ENCODE measurements at places on chromosomes 6 and 20.

- no peak for DNase-seq
These were observed 6.7 kb downstream of the SLC12A5 start for GRCh38 chr20:46035713-46036112.

GRCh38 chr6:153957394-153957793 lies 81.6 kb upstream of the OPRM1 start:
- DNase-seq: no peak

DNA sequence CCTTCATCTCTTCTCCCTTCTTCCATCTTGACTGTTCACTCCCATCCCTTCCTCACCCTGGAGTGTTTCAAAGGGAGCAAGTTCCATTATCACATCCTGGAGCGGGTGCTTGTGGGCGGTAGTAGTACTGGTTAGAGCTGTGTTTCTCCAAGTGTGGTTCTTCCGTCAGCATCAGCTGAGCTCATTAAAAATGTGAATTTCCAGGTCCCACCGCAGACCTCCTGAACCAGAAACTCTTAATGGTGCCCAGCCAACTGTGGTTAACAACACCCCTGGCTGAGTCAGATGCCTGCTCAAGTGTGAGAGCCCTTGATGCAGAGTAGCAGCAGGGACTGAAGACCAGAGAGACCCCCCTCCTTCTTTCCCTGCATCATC lies 24.4 kb downstream of the ANGPT4 start:
- DNase-seq: no peak

DNA sequence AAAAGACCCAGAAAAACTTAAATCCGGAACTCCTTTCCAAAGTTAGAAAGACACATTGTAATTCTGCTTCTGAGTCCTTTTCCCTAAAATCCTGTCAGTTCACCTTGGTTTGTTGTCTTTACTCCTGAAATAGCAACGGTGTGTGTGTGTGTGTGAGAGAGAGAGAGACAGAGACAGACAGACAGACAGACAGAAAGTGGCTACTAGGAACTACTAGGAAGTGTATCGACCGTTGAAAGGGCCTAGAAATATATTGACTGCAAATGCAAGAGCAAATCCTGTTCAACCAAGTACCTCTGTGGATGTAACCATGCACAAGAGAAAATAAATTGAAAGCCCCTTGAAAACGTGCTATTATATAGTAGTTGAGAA lies 100.0 kb upstream of the MLIP start:
- no peak for DNase-seq

DNA sequence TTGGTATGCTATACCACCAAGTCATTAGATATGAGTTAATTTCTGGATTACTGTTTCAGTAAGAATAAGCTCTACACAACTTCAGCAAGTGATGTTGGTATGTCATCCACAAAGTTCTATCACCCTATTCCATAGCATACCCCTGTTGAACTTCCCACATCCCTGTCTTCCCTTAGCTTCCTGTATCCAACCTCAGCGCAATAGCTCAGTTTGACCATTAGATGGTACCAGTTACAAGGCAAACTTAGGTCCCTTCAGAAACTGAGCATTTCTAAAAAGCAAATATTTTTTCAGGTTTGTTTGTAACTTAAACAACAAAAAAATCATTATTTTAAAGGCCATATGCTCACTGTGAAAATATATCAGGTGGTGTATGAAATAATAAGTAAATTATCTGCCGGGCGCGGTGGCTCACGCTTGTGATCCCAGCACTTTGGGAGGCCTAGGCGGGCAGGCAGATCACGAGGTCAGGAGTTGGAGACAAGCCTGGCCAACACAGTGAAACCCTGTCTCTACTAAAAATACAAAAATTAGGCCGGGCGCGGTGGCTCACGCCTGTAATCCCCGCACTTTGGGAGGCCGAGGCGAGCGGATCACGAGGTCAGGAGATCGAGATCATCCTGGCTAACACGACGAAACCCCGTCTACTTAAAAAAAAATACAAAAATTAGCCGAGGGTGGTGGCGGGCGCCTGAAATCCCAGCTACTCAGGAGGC lies 8.8 kb upstream of the MOG start:
- DNase-seq: no peak

DNA sequence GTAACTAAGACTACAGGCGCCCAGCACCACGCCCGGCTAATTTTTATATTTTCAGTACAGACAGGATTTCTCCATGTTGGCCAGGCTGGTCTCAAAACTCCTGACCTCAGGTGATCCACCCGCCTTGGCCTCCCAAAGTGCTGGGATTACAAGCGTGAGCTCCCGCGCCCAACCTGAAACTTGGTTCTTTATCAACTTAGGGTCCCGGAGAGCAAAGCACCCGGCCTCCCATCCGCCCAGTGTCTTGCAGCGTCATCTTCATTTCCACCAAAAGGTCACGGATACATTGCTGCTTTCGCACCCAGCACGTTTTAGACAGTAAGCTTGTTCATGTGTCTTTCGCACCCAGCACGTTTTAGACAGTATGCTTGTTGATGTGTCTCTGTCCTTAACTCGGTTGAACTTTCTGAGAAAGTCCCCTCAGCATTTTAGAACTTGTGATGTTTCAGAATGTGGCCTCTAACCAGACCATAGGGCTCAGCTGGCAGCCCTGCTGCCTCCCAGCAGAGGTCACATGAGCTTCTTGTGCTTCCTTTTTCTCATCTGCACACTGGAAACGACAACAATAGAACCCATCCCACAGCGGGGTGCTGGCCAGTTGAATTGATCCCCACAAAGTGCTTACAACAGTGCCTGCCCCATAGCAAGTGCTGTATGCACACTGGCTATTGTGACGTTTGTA lies 48.8 kb downstream of the PRR18 start:
- no peak for DNase-seq

- no peak for DNase-seq
These were observed 173.2 kb upstream of the FOXA2 start for GRCh38 chr20:22757424-22758183.

GRCh38 chr6:137827977-137828810 lies 38.9 kb upstream of the TNFAIP3 start:
- no peak for DNase-seq

DNA sequence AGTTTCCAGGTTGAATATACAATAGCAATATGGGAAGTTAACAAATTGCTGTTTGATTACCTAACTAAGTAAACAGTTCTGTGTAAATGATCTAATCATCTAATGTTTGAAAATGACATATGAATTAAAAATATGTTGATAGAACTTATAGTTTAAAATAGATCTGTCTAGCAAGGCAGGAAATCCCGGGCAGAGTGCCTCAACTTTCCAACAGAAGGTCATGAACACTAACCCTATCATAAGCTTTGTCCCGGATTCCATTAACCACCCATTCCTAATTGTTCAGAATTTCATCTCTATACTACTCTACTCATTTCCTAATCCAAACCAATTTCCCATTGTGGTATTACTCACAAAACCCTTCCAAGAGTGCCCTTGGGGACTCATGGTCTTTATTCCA lies 10.2 kb downstream of the TAAR1 start:
- no peak for DNase-seq

DNA sequence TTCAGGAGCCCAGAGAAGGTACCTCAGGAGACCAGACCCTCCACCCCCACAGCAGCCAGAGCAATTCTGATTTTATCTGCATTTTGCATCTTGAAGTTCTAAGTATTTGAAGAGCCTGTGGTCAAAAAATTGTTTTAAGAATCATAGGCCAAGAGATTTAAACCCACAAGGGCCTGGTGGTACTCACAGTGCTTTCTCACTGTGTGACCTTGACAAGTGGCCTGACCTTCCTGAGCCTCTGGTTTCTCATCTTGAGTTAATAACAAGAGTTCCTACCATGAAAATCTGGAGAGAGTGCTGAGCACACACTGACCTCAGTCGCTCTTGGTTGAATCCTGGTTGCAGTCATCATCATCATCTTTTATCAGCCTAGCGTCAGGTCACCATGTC lies 45.4 kb upstream of the ID1 start:
- no peak for DNase-seq

GRCh38 chr6:23775127-23775526 lies 350.9 kb upstream of the NRSN1 start:
- DNase-seq: no peak

- no peak for DNase-seq
These were observed 607.4 kb downstream of the HACE1 start for GRCh38 chr6:104252276-104252675.

GRCh38 chr6:25050356-25050755 lies 114.6 kb upstream of the RIPOR2 start:
- no peak for DNase-seq

- no peak for DNase-seq
These were observed 2.2 kb upstream of the OSER1 start for GRCh38 chr20:44212792-44213191.

- DNase-seq: no peak
These were observed 167.9 kb downstream of the NRN1 start for GRCh38 chr6:5838656-5839396.

- DNase-seq: no peak
These were observed 92.8 kb upstream of the EEF1E1 start for GRCh38 chr6:8195040-8195713.

DNA sequence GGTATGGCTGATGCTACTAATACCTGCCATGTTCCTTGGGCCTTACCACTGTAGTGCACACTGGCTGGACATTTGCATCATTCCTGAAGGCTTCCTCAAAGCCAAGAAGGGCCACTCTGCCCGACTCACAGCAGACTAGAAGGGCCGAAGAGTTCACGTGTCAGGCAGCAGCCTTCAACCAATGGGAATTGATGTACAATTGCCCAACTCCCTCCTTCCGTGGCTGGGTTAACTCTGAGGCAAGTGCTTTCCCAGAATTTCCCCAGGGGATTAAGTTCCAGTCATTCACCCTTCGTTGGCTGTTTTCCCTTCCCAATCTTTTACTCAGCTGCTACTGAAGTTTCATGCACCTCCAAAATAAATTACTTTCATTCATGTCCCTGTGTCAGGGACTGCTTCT lies 29.8 kb downstream of the PSMB9 start:
- no peak for DNase-seq

DNA sequence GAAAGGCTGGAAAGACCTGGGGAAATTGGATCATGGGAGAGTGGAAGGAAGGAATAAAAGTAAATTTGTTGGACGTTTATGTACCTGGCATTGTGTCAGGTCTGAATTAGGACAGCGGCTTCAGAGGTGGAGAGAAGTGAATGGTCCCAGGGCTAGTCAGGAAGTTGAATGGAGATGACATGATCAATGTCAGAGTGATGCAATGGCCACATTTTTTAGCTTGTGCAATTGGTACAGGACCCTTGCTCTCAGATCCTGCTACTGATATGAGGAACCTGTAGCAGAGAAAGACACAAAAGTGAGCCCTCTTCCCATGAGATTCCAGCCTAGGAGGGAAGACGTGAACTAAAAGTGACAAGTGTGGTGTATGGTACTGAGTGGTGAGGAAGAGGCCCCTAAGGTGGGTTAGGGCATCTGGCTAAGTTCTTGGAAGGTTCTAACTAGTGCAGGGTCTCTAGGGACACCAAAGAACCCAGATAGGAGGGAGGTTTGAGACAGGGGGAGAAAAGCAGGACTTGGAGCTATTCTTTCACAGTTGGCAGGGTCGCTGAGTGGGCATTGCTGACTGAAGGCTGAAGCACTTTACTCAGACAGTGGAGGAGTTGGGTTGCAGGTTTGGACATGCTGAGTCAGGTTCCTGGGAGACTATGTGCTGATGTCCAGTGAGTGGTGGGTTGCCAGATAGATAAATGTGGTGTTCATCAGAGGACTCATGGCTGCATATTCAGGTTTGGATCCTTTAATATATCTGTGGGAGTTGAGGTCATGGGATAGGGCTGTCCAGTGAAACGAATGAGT lies 266.1 kb upstream of the RNF24 start:
- no peak for DNase-seq

DNA sequence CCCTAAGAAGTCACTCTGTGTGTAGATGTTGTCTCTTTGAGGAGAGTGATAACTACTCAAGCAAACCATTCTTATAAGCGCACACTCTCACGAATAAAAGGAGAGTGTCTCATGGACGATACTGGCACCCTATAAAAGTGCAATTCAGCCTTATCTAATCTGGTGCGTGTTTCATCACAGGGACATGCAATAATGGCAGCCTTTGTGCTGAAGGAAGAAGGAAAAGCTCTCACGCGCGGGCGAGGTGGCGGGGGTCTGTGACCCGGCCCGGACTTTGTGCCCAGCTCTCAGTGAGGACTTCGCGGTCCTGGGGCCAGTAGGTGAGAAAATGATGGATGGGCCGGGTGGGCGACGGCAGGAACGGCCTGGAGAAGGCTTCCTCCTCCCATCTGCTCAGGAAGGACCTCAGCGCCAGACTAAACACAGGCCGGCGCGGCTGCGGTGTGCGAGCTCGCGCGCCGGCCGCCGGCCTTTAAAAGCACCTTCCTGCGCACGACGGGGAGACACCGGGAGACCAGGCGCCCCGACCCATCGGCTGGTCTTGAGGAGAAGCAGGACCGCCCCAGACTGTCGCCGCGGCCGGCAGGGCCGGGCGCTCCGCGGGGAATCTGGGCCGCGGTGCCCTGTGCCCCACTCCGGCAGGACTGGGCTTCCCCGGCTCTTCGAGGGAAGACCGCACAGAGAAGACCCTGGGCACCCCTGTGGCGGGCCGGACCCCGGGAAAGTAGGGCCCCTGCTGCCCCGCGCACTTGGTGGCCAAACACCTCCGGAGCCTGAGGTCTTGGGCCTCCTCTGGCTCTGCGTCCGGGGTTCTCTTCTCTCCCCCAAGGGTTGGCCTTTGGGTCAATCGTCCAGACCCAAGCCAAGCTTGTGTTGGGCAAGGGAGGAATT lies 8.3 kb upstream of the FOXC1 start:
- DNase-seq: no peak

- no peak for DNase-seq
These were observed 93.1 kb upstream of the TIAM2 start for GRCh38 chr6:154901876-154902552.

- no peak for DNase-seq
These were observed 39.7 kb downstream of the MAP3K5 start for GRCh38 chr6:136752554-136752953.

DNA sequence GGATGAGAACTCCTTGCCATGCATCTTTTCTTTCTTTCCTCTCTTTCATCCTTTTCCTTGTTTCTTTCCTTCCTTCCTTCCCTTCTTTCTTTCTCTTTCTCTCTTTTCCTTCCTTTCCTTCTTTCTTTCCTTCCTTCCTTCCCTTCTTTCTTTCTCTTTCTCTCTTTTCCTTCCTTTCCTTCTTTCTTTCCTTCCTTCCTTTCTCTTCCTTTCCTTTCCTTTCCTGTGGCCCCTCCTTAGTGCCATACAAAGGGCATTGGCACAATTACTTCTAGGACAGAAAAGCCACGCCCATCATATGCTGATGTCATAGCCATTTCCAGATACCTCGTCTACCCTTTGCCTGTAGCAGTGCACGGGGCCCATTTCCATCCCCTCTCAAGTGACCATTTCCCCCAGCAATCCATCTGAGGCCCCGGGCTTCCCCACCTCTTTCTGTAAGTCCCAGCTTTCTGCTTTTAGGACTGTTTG lies 2.2 kb upstream of the CENPB start:
- DNase-seq: no peak

DNA sequence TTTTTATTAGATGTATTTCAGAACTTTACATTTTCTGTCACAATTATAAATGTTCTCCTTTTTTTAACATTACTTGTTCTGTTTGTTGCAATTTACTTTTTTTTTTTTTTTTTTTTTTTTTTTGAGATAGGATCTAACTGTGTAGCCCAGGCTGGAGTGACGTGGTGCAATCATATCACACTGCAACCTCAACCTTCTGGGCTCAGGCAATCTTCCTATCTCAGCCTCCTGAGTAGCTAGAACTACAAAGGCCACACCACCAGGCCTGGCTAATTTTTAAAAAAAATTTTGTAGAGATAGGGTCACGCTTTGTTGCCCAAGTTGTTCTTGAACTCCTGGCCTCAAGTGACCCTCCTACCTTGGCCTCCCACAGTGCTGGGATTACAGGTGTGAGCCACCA lies 15.1 kb upstream of the MBOAT1 start:
- no peak for DNase-seq

GRCh38 chr6:142850679-142851423 lies 94.1 kb downstream of the HIVEP2 start:
- DNase-seq: no peak
